ENCODE measurements at places on chromosomes 12 and 14. TPM values are rescaled to one million over a fixed set of nuclear protein-coding genes. Genes with fewer than 3 reads are reported as not detected.

- peak; percentile 49 for DNase-seq
These were observed 1.3 kb downstream of the ESYT1 start for GRCh38 chr12:56129206-56129941.

- DNase-seq: no peak
These were observed 19.2 kb upstream of the OS9 start for GRCh38 chr12:57674691-57675090.

DNA sequence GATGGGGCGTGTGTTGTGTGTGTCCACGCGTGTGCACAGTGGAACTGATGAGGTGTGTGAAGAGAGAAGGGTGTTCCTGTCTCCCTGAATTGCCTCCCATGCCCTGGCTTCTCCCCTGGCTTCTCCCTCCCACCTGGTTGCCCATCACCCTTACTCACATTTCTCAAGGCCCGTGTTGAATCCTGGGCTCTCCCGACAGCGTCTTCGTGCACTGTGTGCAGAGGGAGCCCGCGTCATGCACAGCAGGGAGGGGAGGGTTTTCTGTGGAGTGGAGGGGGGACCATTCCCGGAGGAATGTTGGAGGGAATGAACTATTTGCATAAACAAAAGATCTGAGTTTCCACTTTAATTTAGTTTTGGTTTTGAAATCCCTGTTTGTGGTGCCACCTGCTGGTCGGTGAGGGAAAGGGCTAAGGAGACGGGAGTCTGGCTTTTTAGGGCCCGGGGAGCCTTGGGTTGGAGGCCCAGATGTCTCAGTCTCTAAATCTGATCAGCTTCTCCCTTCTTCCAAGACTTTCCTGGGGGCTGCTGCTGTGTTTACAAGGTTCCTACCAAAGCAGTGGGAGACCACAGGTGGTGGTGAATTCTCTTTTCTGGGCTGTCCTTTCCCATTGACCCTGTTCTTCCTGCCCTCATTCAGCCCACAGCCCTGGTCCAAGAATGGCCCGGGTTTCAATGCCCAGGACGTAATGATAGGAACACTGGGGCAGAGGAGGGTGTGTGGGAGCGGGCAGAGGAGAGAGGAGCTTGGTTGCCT, at the start of gene C1R:
Gene C1R, minus strand, starts transcription at position 217 of the 757 bp plus-strand sequence. Its CDS starts 57 bp downstream, at position 160.
- peak; percentile 79 for DNase-seq

- DNase-seq: no peak
These were observed 219.7 kb downstream of the TMEM121 start for GRCh38 chr14:105746124-105746514.

DNA sequence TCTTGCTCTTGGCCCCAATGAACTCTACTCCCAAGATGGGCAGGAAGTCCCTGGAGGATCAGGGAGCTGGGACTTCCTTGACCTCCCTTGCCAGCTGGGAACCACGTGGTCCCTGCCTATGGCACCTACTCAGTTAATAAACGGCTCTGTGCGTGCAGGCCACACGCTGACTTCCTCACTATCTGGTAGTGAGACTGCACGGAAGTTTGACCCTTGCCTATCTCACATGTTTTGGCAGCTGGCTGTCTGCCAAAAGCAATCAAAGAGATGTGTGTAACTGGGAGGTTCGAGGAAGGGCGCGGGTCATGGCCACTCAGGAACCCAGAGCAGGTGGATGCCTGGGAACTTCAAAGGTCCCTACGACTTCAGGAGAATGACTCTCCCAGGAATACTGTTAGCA, 57.9 kb downstream of the RFLNA start:
- no peak for DNase-seq

The STAC3 gene
- not detected for total RNA-seq

The IAPP gene
- not detected for total RNA-seq

- peak; percentile 27 for DNase-seq
These were observed at the start of gene ITPK1 for GRCh38 chr14:93115821-93116675. TSS of gene ITPK1 (minus strand) at chr14:93115925. CDS start at chr14:93115163, 762 bp downstream.

DNA sequence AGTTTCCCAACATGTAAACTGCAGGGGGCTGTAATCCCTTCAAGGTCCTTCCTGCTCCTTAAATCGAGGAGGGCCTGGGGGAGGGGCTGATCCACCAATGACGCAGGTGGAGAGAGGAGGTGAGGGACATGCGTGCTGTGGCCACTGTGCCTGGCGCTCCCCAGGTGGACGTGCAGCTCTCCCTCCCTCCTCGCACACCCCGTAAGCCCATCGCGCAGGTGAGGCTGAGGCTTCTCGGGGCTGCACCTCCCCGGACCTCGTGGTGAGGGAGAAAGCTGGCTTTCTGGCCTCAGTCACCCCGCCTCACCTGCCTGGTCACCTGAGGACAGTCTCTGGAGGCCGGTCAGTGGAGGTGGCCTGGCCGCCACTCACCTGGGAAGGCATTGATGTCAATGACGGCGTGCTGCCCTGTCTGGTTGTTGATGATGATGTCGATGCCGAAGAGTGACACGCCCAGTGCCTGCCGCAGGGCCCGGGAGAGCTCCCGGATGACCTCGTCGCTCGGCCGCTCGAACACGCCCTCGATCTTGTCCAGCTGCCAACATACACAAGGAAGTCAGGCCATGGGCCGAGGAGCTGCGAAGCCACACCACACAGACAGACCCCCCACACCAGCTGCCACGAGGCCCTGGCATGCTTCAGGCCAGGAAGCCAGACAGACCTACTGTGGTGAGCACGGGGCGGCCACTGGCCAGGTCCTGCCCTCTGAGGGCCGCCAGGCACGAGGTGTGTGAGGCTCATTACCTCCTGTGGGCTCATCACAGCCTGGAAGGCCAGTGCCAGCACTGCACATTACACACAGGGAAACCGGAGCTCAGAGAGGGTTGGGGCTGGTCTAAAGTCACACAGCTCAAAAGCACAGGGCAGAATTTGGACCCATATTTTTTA, 23.3 kb downstream of the CHGA start:
- DNase-seq: peak; percentile 71

GRCh38 chr14:70716958-70717357, 75.2 kb downstream of the TTC9 start:
- no peak for DNase-seq

The KRT85 gene
- not detected for total RNA-seq

GRCh38 chr14:69540654-69541335, 33.9 kb downstream of the CCDC177 start:
- no peak for DNase-seq

DNA sequence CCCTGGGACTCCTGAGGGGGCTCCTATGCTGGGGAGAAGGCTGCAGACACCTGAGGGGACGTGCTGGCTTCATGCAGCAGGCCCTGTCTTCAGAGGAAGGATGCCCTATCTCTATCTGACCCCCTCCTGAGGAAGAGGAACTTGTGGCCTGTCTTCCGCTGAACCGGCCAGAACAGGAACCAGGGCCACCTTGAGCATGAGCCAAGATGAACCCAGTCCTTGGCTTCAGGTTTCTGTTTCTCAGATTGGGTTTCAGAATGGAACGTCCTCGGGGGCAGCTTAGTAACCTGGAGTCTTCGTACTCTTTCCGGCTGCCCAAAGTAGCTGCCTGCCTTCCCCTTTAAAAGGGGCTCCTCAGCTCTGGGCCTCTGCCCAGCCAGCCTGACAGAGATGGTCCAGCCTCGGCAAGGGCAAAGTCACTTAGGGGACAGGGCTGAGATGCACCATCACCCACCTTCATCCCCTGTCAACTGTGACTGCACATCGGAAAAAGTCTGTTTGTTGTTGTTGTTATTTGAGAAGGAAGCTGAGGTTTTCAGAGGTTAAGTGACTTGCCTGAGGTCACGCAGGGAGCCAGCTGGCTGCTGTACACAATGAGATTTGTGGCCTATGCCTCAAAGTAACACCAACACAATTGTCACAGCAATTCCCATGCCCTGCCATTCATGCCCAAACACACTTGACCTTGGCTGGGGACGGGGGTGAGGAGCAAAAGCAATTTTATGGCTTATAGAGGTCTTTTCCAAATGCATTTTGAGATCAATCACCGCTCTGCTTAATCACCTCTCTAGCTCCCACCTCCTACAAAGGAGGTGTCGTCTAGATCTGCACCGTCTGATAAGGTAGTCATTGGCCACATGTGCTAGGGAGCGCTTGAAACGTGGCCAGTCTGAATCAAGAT, 13.4 kb downstream of the ASB2 start:
- DNase-seq: peak; percentile 67

DNA sequence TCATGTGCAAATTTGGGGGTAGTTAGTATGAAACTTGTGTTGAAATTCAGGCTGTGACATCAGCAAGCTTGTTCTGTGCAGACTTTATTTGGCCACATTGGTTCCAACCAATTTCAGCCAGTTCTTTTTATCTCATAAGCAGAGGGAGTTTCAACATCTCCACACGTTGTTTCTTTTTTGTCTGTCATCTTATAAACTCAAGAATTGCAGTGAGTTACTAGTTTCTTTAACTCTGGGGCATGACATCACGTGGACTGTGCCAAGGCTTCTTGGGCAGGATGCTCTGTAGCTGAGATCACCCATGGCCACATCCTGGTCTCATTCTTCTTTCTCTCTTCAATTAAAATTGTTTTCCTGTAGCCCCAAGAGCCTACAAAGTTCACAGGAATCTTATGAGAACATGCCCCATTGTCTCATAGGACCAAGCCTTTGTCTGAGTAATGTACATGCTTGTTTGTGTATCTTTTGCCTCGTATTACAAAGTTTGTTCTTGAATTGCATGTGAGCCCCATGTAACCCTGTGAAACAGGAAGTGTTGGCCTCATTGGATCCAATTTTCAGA, 982.0 kb upstream of the TMEM132C start:
- peak; percentile 90 for DNase-seq

The MYH7 gene
- total RNA-seq: not detected

DNA sequence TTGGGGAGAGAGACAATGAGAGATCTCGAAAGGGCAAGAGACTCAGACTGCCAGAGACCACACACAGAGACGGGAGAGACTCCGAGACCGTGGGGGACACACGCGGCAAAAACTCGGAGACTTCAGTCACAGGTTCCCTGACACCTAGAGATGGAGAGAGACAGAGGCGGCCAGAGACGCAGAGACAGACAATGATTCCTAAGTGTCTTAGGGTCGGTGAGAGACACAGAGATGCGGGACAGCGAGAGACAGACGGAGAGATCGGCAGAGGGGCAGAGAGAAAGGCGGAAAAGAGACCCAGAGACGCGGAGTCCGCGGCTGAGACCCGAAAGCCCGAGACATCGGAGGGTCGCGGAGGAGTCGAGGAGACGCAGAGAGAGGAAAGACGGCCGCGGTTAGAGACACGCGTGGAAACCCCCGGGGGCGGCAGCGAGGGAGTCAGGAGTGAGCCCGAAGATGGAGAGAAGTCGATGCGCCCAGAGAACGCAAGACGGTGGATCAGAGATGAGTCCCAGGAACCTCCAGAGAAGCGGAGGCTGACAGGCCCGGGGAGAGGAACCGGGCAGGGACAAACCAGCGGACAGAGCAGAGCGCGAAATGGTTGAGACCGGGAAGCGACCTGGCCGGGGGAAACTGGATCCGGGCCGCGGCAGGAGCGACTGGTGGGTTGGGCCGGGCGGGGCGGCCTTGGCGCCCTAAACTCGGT, 7.8 kb downstream of the LHX5 start:
- no peak for DNase-seq

The DACT1 gene
- 10.0 TPM for total RNA-seq

DNA sequence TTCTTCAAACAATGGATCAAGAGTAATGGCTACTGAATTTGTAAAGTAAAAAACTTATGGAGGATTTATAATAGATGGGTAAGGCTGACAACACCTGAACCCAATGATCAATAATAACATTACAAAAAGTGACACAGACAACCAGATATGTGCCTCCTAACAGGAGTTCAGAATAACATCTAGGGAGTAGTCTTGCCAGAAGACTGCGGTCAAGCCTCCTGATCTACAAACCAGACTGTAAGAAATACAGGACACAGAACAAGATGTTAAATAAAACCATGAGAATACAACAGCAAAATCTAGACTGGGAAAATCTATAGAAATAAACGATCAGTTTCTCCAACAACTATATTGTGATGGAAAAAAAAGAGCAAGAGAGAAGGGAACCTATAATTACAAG, 262.6 kb upstream of the TMTC1 start:
- peak; percentile 48 for DNase-seq

DNA sequence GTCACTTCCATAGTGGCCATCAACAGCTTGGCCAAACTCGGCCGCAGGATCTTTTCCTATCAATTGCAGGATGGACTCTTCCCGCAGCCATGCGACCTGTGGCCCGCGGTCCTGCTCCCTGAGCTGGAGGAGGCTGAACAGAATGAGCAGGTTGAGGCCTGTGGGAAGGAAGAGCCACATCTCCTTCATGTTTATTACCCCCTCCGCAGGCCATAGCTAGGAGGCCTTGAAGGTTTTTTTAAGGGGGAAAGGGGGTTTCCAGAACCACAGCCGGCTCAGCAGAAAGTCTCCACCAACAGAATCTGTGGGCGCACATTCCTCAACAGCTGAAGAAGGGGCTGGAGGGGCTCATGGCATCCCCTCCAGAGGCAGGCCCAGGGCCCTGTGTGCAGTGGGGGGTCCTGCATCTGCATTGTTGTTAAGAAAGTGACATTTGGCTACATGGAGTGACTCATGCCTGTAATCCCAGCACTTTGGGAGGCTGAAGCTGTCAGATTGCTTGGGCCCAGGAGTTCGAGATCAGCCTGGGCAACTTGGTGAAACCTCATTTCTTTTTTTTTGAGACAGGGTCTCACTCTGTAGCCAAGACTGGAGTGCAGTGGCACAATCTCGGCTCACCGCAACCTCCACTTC, 25.2 kb upstream of the PPP1R13B start:
- DNase-seq: no peak

GRCh38 chr14:46626876-46627275, 24.7 kb downstream of the RPL10L start:
- no peak for DNase-seq

GRCh38 chr14:81686512-81686911, 152.9 kb upstream of the SEL1L start:
- DNase-seq: no peak

The TPH2 gene
- not detected for total RNA-seq

DNA sequence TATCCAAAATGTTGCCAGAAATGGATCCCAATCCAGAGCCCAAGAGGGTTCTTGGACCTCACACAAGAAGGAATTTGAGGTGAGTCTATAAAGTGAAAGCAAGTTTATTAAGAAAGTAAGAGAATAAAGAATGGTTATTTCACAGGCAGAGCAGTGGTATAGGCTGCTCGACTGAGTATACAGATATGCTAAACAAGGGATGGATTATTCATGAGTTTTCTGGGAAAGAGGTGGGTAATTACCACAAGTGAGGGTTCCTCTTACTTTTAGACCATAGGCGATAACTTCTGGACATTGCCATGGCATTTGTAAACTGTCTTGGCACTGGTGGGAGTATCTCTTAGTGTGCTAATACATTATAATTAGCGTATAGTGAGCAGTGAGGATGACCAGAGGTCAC, 73.6 kb downstream of the ETNK1 start:
- no peak for DNase-seq

The SLC6A15 gene
- 0.27 TPM for total RNA-seq

The SDS gene
- total RNA-seq: 0.10 TPM

The TSHR gene
- not detected for total RNA-seq

GRCh38 chr12:107779077-107779831, 4.8 kb downstream of the ASCL4 start:
- no peak for DNase-seq

- no peak for DNase-seq
These were observed 33.7 kb upstream of the EML1 start for GRCh38 chr14:99759546-99759925.

DNA sequence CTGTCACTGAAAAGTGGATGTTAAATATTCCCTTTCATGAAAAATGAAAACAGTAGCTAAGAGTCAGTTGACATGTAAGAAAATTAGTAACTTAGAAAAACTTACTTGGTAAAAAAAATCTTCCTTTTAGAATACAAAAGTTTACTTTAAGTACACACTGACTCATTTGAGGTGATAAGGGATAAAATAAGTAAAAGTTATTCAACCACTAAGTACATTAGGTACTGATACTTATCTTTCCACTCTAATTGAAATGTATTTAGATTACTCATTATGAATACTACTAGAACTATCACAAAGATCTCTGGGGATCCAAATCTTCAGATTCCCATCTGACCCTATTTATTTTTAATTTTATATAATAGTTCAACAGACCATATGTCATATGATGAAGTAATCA, 12.2 kb downstream of the SYCP3 start:
- DNase-seq: peak; percentile 15
